ENCODE measurements at places on chromosomes 5 and 9. TPM values are rescaled to one million over a fixed set of nuclear protein-coding genes. Genes with fewer than 3 reads are reported as not detected.

DNA sequence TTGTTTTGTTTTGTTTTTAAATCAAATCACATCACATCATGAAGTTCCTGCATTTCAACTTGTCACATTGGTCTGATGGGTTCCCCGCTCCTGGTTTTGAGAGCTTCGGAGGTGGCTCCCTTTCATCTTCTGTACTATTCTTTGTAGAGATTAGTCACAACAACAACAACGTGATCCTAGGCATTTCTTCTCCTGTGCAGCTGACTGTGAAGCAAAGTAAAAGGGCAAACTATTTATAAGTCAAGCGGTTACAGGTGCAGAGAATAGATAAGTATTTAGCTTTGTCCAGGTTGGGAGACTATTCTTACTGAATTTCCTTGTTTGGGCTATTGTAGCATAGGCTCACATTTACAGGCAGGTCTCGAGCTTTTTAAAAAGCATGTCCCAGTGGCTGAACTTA lies 197.7 kb upstream of the CDKN2B start:
- no peak for DNase-seq
- H3K4me1 ChIP-seq, result peaks cover 37% of the 10 kb centered on the region
- no peak overlapping the region for H3K4me3 ChIP-seq
- H3K27ac ChIP-seq, result no peak overlapping the region
- H3K36me3 ChIP-seq, result peaks cover 1% of the 10 kb centered on the region

DNA sequence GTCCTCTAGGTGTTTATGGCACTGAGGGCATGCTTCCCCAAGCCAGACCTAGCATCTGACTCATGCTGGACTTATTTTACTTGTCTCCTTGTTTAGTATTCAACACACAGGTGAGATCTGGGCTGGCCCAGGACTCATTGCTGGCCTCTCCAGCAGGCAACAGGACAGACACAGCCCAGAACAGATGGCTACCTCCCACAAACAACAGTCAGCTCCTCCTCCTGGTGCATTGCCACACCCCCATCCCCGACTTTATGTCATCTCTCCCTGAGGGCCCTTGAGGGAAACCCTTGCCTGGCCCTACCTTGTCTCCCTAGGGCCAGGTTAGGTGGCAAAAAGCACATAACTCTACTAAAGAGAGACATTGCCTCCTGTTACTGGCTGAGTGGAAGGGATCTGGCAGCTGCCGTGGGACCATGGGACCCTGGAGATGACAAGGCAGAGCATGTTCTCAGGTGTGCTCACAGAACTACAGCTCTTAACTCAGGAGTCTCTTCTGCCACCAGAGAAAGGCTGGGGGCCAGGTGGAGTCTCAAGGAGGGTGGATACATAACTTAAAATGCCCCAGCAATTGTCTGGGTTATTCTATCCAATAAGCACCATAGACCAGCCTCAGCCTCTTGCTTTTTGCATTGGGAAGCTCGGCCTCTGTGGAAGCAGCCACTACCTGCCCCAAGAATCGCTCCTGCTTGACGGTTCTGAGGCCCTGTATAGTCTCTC lies 2.3 kb downstream of the ACSL6 start:
- peaks cover 8% of the 10 kb centered on the region for H3K36me3 ChIP-seq
- peak overlapping the region; percentile 3 for H3K27ac ChIP-seq
- no peak for DNase-seq
- peaks cover 42% of the 10 kb centered on the region for H3K4me1 ChIP-seq
- peaks cover 47% of the 10 kb centered on the region for H3K27me3 ChIP-seq

Gene ANKRD31
- total RNA-seq, result 0.36 TPM

DNA sequence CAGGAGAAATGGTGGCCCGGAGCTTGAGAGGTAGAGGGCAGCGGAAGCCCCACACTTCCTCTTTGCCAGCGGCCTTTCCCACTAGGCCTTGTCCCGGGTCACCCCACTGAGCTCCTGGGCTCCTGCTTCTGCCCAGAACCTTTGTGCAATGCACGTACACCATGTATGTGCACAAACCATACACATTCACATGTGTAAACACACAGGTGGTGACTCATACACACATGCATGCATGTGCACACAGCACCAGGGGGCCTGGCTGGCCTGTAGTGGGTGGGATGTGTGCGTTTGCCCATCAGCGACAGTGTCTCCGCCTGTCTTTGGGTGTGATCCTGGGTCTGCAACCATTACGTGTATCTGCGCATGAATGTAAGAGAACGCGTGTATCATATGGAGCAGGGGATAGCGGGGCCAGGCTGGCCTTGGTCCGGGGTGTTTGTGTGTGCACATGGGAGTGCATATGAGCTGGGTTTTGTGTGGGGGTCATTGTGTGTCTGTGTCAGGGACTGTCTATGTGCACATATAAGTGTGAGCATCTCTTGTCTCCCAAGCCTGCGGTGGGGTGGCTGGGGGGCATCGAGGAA lies 43.7 kb downstream of the PSD2 start:
- peaks cover 13% of the 10 kb centered on the region for H3K27me3 ChIP-seq
- H3K36me3 ChIP-seq, result no peaks in the 10 kb centered on the region
- no peak overlapping the region for H3K27ac ChIP-seq

DNA sequence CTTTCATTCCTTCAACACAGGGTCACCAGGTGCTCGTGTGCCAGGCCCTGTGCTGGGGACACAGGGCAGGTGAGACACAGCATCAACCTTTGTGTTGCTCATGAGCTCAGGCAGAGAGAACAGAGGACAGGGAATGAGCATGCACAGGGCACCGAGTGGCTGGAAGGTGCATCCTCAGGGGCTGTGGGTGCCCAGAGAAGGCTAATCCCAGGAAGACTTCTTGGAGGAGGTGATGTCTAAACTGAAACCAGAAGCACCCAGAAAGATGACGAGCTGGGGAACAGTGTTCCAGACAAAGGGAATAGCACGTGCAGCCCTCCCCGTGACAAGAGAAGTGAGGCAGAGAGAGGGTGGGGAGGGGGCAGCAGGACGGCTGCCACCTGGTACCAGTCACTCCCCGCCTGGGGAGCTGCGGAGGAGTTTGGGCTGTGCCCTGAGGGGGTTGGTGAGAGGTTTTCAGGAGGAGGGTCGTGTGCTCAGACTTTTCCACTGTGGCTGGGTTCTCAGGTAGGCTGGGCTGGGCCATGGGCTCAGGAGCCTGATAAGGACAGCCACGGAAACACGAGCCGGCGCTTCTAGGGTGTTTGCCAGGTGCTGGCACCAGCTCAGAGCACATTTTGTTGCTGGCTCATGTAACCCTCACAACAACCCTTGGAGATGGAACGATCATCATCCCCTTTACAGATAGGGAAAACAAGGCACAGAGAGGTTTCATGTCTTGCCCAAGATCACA lies 46.0 kb downstream of the HMCN2 start:
- H3K4me3 ChIP-seq, result no peak overlapping the region
- no peaks in the 10 kb centered on the region for H3K4me1 ChIP-seq
- H3K27me3 ChIP-seq, result peaks cover 7% of the 10 kb centered on the region

- H3K27me3 ChIP-seq, result peaks cover 7% of the 10 kb centered on the region
- no peak for DNase-seq
- no peak overlapping the region for H3K4me3 ChIP-seq
- no peaks in the 10 kb centered on the region for H3K4me1 ChIP-seq
- H3K36me3 ChIP-seq, result no peaks in the 10 kb centered on the region
These were observed 205.9 kb upstream of the NREP start for GRCh38 chr5:111962906-111963305.

DNA sequence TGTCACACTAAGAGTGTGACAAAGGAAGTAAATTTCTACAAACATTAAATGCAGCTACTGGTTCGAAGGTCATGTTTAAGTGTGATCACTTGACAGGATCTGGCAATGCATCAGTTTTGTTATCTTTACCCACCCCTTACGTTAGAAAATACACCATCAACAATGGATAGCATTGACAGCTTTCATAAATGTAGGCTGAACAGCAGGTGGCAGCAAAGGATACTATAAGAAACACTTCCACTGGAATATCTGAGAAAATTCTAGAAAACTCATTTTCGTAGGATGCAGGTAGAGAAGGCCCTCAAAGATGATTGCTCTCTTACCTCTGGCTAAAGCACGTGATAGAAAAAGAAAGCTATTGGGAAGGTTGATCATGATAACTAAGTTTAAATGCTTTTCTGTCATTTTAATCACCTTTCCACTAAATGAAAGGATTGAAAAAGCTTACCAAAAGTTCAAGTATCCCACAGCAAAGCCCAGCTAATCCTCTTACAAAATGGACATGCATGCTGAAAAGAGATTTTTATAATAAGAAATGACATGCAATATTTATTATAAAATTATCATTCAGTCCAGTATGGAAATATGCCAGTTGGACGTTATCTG lies 292.5 kb downstream of the PARP8 start:
- DNase-seq, result no peak
- peaks cover 25% of the 10 kb centered on the region for H3K27me3 ChIP-seq
- H3K4me1 ChIP-seq, result peaks cover 6% of the 10 kb centered on the region
- H3K4me3 ChIP-seq, result no peak overlapping the region
- H3K27ac ChIP-seq, result no peak overlapping the region

Gene GFI1B
- total RNA-seq, result not detected

DNA sequence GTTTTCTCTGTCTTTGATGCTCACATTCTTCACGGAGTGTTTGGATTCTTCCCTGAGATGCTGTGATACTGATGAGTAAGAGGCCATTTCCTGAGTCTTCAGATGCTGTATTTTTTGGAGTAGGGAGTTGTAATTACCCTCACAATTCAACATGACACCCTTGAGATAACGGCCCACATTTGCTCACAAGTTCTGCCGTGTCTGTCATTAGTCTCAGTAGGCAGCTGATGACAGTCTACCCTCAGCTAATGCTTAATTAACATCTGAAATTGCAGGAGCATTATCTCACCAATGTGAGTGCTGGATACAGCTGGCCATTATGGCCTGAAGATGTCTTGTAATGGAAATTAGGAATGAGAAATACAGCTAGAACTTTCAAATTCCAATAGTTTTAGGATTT lies 307.1 kb upstream of the ADCY2 start:
- H3K4me3 ChIP-seq, result no peak overlapping the region
- no peak overlapping the region for H3K27ac ChIP-seq
- no peaks in the 10 kb centered on the region for H3K4me1 ChIP-seq

DNA sequence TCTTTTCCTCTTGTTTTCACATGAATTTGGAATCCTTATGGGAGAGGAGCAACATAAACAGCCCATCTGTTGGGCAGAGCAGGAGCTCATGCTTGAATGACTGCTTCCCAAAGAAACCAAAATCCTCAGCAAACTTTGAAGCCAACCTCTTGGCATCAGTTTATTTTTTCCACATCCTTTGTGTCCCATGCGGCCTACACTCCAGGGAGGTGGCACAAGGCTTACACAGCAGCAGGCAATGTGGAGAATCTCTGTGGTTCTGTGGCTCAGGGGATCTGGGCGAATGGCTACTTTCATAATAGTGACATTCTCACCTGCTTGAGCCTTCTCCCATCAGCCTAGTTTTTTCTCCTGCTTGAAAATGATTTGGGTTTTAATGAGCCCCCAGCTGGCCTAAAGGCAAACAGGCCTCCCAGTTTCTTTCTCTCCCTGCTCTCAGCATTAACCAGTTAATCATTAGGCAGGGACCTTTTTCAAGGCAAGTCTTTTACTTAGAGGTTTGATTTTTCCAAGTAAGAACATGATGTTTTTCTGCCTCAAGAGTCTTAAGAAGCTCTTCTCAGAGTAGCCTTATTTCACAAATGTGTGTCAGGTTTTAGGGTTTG lies 370.3 kb downstream of the ARHGEF28 start:
- DNase-seq, result no peak
- no peak overlapping the region for H3K4me3 ChIP-seq
- no peak overlapping the region for H3K27ac ChIP-seq

Gene FBP1
- 0.39 TPM for total RNA-seq

Gene TMEM171
- total RNA-seq, result not detected

Gene SH3GL2
- total RNA-seq, result not detected

Gene C9orf153
- total RNA-seq, result not detected

DNA sequence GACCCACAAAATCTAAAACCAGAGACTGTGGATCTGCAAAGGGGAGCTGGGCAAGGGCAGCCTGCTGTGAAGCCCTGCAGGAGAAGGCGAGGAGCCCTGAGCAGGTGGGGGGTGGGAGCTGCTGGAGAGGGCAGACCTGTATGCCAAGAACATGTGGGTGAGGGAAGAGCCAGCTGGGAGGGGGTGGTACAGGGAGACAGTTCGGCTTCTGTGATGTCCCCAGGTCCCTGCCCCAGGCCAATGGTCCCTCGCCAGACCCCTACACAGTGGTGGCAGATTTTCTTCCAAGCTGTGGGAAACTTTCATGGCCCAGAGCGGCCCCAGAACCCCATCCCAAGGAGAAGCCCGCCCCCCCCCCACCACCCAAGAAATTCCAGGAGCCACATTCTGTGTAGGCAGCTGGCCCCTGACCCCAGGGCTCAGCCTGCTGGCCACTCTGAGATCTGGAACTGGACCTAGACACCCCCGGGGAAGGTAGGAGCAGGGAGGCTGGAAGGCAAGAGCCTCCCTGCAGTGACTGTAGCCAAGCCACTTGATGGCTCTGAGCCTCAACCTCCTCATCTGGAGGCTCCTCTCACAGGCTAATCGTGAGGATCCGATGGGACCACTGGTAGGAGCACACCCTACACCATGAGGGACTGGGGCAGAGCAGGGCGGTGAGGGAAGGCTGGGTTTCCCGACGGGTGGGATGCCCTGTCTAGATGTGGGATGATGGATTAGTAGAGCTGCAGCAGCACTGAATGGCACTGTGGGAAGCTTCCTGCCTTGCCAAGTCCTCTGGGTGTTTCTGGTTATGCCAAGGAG lies 22.6 kb upstream of the CSF1R start:
- H3K27ac ChIP-seq, result no peak overlapping the region
- DNase-seq, result no peak
- H3K27me3 ChIP-seq, result peaks cover 11% of the 10 kb centered on the region
- peaks cover 6% of the 10 kb centered on the region for H3K4me1 ChIP-seq

Gene PHF24
- total RNA-seq, result 0.08 TPM

Gene GPR151
- total RNA-seq, result not detected

GRCh38 chr5:73135021-73135420 lies 14.6 kb downstream of the TMEM171 start:
- H3K4me1 ChIP-seq, result no peaks in the 10 kb centered on the region
- no peaks in the 10 kb centered on the region for H3K36me3 ChIP-seq
- H3K4me3 ChIP-seq, result no peak overlapping the region
- peaks cover 26% of the 10 kb centered on the region for H3K27me3 ChIP-seq

DNA sequence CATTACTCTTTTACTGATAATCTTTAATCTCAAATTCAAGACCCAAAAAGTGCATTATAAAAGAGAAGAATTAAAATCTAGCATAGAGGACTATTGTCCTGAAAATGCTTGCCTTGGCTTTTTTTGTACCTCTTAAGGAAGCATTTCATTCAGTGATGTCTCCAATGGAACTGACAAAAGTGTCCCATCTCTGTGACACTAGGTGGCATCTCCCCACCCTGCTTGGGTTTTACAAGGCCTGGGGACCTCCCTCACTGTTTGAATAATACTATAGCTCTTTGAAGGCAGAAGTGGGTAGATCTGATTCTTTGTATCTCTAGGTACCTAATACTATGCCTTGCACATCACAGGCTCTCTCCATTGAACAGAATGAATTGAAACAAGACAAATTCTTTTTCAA lies 180.6 kb downstream of the EPB41L4A start:
- H3K27ac ChIP-seq, result no peak overlapping the region
- no peaks in the 10 kb centered on the region for H3K36me3 ChIP-seq
- no peaks in the 10 kb centered on the region for H3K4me1 ChIP-seq
- H3K27me3 ChIP-seq, result peaks cover 7% of the 10 kb centered on the region
- no peak overlapping the region for H3K4me3 ChIP-seq

Gene TAS2R1
- not detected for total RNA-seq

All from activated T-helper 1 cell treated with anti-CD3 and anti-CD28 coated beads, Interleukin-12 subunit alpha, Interleukin-12 subunit beta, Interleukin-2, Interleukin-4 antibody, amounts not matched to agents 30 ng/mL and 10 ng/mL and 1 ng/mL, durations not matched to agents 14 hours and 24 hours and 36 hours (primary cell).